Endothelial cell (in vitro differentiated cells): ENCODE measurements at places on chromosomes 2 and 18. TPM values are rescaled to one million over a fixed set of nuclear protein-coding genes. Genes with fewer than 3 reads are reported as not detected.

Gene GKN2
- 0.36 TPM for total RNA-seq

- DNase-seq, result no peak
- no peak overlapping the region for H3K4me3 ChIP-seq
- H3K4me1 ChIP-seq, result no peaks in the 10 kb centered on the region
- no peaks in the 10 kb centered on the region for H3K36me3 ChIP-seq
- H3K27ac ChIP-seq, result no peak overlapping the region
Measured at GRCh38 chr2:189527812-189528592, 52.6 kb downstream of the SLC40A1 start.

DNA sequence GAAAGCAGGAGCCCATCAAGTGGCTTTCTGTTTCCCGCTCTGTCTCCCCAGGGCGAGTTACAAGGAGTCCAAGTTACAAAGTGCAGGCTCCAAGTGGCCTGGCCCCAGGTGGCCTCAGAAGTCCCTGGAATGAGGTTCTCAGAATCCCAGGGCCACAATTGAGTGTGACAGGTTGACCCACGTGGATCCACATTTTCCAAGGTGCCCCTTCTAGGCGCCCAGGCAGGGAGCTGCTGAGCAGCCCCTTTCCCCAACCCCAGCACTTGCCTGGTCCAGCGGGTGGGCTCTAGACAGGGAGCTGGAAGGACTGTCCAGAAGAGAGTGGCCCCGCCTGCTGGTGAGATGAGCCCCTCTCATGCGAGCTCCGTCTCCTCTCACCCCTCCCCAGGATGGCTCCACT lies 253.4 kb downstream of the CYP26B1 start:
- no peak for DNase-seq
- peaks cover 2% of the 10 kb centered on the region for H3K27me3 ChIP-seq
- peaks cover 4% of the 10 kb centered on the region for H3K4me1 ChIP-seq
- H3K36me3 ChIP-seq, result peaks cover 4% of the 10 kb centered on the region
- no peak overlapping the region for H3K4me3 ChIP-seq

Gene MPPE1
- 32.8 TPM for total RNA-seq

GRCh38 chr2:84886791-84887190 lies 5.9 kb upstream of the TRABD2A start:
- peaks cover 4% of the 10 kb centered on the region for H3K4me1 ChIP-seq
- H3K36me3 ChIP-seq, result no peaks in the 10 kb centered on the region
- no peak overlapping the region for H3K27ac ChIP-seq
- no peak for DNase-seq
